Osteocyte (in vitro differentiated cells): ENCODE measurements at places on chromosomes 4 and X.
A peak's percentile ranks its signal among the peaks of the same experiment; 100 is the strongest.

DNA sequence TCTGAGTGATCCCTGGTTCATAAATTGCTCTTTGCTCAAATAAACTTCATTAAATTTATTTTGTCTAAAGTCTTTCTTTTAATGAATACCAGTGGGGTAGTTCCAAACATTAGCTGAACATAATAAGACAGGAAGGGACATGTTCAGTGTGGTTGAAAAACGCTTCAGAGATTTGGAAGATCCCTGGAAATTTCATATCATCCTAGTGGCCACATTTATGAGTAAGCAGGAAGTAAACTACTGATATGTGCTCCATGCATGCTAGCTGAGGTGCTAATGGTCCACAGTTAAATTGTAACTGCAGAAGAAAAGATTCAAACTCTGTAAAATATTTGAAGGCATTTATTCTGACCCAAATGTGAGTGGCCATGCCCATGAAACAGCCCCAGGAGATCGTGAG is 1328.7 kb downstream of the ADGRL3 start:
- no peak for DNase-seq

DNA sequence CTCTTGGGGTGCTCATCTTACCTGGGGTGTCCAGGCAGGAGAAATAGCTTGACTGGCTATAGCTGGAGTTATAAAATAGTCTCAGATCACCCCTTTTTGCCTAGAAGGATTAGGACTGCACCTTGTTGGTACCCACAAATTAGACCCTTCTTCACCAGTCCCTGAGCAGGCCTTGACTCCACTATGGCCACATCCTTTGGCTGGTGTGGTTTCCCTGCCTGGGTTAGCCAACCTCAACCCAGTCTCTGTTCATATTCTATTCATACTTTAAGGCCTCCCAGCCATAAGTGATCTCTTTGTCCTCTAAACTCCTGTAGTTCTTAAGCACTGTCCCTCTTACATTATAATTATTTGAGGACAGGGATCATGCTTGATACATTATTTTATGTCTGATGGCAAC is 69.4 kb downstream of the ARX start:
- no peak for DNase-seq

- DNase-seq: no peak
These were observed 5.4 kb upstream of the NAA11 start for GRCh38 chr4:79331126-79331876.

DNA sequence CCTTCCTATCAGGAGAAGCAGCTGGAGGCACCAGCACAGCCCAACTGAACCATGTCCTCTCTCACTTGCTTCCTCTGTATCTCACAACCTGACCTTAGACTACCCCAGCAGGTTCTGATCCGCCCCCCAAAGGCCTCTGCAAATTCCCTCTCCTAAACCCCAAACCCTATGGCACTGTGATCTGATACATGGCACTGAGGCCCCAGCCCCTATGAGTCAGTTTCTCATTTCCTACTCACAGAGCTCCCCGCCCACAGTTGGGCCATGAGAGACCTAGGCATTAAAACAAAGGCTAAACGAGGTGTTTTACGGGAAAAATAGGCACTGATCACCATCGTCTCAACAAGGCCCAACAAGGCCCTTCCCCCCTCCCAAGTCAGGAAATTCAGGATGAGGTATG is 19.1 kb downstream of the SASH3 start:
- peak; percentile 57 for DNase-seq

GRCh38 chr4:182297659-182298058 is 54.5 kb downstream of the TENM3 start:
- no peak for DNase-seq

GRCh38 chrX:110173192-110174175 is 144.4 kb downstream of the AMMECR1 start:
- peak; percentile 66 for DNase-seq

- no peak for DNase-seq
These were observed 56.2 kb upstream of the GPRIN3 start for GRCh38 chr4:89363786-89364185.

GRCh38 chrX:49155243-49155899 is 7.2 kb upstream of the MAGIX start:
- no peak for DNase-seq

DNA sequence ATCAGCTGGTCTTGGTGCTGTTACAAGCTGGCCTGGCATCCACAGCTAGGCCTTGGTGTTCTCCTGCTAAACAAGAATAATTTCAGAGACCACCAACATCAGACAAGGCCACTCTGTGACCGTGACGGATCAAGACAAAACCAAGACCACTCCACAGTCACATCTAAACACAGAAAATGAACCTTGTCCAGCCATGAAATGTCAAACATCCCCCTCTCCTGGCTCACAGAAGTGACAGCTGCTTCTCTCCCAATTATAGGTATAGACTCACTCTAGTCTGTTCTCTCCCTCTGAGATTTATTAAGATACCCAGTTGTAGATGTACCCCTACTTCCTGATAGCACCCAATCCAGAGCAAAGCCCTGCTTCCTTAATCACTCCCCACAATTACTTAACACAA is 40.4 kb downstream of the EFHC2 start:
- DNase-seq: no peak

- no peak for DNase-seq
These were observed 15.9 kb upstream of the UBE2D3 start for GRCh38 chr4:102843273-102843672.

DNA sequence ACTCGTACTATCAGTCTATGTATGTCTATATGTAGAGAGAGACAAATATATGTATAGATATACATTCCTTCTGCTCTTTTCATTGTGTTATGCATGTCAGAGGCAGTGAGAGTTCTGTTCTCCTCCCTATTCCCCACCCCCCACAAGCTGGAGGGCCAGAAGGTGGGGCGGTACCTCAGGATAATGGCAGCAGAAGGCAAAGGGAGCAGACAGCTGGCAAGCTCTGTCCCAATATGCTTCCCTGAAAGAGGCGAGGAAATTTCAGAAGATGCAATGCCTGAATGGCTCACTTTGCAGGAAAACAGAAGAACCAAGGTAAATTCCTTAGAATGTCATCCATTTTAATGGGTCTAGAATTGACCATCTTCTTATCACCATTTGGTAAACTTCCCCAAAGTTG is 114.4 kb downstream of the NAA11 start:
- no peak for DNase-seq

GRCh38 chr4:38125816-38126215 is 165.6 kb downstream of the PTTG2 start:
- DNase-seq: no peak

DNA sequence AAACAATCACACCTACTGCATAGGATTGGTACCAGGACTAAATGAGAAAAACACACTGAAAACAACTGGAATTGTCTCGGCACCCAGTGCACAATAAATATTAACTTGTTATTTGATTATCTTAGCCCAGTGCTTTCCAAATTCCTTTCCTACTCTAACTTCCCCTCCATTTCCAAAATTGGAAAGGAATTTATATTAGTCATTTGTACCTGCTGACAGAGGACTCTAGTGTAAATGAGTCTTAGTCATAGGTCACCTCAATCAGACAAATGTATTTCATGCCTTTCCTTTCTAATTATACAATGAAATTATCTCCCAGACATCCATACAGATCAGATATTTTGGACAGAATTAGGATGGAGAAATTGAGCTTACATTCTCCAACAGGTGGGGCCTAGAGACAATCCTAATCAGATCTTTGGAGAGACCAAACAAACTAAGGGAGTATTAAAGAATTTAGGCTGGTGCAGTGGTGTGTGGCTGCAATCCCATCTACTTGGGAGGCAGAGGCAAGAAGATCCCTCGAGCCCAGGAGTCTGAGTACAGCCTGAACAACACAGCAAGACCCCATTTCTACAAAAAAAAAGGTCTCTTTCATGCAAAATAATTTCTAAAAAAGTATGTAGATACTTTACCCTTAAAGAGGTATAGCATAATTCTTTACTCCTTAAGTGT is 10.1 kb downstream of the SH3D19 start:
- no peak for DNase-seq

GRCh38 chr4:10098780-10099160 is 17.8 kb downstream of the WDR1 start:
- no peak for DNase-seq

DNA sequence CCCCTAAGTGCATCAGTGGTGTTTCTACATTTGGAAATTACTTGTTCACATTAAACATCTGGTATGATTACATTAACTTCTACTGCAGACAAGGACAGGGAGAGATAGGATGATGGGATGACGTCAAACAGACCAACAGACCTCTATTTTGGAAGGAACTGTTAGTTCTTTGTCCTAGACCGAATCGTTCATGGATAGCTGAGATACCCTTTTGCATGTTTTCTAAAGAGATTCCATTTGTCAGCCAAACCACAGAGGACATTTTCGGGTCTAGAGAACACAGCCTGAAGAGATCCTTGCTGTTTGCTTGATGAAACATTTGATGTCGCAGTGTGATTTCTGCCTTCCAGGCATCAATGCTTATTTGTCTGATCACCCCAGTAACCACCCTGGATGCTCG is 27.7 kb downstream of the CHST7 start:
- no peak for DNase-seq

DNA sequence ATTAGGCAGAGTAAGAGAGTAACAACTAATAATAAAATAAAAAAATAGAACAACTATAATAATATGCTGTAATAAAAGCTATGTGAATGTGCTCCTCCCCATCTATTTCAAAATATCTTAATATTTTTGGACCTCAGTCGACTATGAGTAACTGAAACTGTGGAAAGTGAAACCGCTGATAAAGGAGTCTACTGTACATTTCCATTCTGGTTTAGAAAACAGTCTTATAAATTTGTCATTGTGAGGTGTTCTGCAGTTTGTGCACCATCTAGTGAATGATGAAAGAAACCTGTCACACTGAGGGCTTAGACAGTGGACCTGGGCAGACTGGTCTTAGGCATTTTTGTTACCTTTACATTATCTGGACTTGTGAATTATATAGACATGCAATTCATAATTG is 42.0 kb downstream of the TMEM150C start:
- DNase-seq: no peak

DNA sequence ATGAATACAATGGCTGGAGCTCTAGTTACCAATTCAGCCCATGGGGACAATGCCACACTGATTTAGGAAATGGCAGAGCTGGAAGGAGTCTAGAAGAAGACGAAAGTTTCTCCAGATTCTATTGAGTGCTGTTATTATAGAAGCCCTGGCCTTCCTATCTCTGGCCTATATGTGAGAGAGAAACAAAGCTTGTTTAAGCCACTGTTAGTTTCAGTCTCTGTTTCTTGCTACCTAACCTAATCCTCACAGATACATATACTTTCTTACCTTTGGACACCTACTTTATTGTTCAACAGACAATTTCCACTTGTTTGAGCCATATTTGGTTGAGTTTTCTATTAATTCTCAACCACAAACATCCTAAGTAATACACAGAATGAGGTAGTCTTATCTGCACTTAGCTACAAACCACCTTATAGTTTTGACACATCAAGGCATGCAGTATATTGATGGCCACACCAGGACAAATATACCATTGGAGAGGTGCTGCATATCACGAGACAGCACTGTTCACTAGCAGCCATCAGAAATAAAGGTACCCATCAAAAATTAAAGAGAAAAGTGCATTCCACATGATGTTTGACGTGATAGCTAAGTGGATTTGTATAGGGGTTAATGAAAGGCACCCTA is 190.2 kb downstream of the SMIM20 start:
- DNase-seq: no peak

- DNase-seq: no peak
These were observed 16.3 kb downstream of the KLF8 start for GRCh38 chrX:56248492-56248891.

- no peak for DNase-seq
These were observed 678.3 kb upstream of the NR3C2 start for GRCh38 chr4:149120331-149121022.

DNA sequence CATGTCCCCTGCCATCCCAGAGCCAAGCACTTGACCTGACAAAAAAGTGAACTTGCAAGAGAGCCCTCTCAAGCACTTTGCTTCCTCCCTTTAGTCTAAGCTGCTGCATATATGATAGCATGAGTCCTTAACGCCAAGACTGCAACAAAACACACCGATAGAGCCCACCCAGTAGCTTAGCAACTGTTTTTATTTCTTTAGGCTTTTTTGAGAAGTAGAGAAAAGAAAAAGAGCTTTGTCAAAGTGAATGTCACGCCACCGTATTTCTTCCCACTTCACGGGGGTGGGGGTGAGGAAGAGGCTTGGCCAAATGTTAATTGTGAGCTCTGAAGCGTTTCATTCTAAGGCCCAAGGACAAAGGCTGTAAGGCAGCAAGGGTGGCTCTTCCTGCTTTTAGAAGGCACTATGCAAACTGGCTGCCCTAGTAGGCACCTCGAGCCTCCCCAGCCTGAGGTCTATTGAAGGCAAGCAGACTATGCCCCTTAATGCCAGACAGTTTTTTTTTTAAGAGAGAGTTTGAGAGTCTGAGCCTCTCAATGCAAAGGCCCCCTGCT is 138.6 kb downstream of the HS6ST2 start:
- DNase-seq: no peak

DNA sequence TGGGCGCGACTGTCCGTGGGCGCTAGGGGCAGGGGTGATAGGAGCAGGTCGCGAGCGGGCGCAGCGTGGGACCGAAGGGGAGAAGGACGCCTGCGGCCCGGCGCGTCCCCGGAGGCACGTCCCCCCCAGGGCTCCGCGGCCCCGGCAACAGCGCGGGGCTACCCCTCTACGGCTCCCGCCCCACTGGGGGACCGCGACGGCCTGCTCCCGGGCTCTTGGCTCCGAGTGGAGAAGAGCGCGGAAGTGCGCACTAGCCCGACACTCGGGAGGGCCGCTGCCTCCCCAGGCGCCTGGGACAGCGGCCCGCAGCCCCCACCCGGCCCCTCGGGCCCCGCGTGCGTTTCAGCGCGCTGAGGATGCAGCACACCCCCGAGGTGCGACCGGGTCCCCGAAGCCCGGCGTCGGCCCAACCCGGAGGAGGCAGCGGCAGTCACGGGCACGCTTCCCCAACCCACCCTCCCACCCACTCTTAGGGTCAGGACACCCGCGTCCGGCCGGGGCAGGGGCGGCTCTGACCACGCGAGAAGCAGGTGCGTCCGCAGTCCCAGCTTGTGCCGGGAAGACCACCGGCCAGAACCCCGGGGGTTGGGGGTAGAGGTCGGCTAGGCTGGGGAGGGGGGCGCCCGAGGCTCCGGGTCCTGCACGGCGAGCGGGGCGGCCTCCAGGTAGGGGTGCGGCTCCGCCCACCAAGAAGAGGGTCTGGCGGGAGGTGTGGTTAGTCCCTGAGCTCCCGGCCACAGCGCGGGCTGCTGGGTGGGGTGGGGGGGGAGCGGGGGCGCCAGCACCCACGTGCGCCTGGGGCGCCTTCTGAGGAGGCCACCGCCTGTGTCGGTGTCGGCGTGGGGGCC is 18.5 kb upstream of the NAT8L start:
- no peak for DNase-seq

GRCh38 chr4:1758306-1759121 is 34.6 kb upstream of the FGFR3 start:
- DNase-seq: no peak

GRCh38 chrX:9466124-9466495 is 1.3 kb downstream of the TBL1X start:
- DNase-seq: no peak

GRCh38 chr4:40927074-40927473 is 177.3 kb downstream of the NSUN7 start:
- DNase-seq: no peak

DNA sequence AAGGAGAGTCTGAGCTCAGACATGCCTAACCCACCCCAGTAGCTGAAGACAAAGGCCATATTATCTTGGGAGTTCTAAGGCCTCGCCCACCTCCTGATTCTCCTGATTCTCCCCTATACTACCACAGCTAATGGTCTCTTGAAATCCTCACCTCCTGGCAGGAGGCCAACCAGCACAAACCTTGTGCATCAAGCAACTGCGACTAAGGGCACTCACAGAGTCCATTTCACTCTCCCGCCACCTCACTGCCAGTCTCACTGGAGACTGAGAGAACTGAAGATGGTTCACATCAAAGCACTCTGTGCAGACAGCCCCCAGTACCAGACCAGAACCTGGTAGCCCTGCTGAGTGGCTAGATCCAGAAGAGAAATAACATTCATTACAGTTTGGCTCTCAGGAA is 102.1 kb upstream of the KLF8 start:
- DNase-seq: no peak
